Aortic smooth muscle cell (primary cell): ENCODE measurements at places on chromosomes 12 and 14. TPM values are rescaled to one million over a fixed set of nuclear protein-coding genes. Genes with fewer than 3 reads are reported as not detected.

RTL1 gene
- total RNA-seq = not detected in 2 replicates

IGF1 gene
- total RNA-seq = under 0.01 TPM in 1 of 2 replicates, not detected in the other

CCDC196 gene
- total RNA-seq = not detected in 2 replicates

HHIPL1 gene
- 5.7 and 6.7 TPM in 2 replicates for total RNA-seq

TNFRSF1A gene
- 92.7 and 109 TPM in 2 replicates for total RNA-seq

PPP1R1A gene
- not detected in 2 replicates for total RNA-seq

NTF3 gene
- 4.4 and 11.1 TPM in 2 replicates for total RNA-seq

CLEC4D gene
- not detected in 2 replicates for total RNA-seq
